Ascending aorta (tissue), 2 donors: ENCODE measurements at places on chromosomes 6 and 20.

DNA sequence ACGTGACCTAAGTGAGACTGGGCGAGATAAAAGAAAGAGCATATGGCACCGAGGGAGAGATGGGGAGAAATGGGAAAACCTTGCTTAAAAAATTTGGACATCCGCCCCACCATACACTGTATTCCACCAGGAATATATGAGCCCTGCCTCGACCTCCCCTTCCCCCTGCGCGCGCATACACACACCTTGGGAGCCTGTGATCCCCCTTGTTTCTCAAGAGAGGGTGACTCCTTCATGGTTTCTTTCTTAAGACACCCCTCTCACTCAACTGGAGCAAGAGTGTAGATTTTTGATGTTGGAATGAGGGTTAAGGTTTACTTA, 480 bp downstream of the ABCF1 start:
- DNase-seq, result no peak

DNA sequence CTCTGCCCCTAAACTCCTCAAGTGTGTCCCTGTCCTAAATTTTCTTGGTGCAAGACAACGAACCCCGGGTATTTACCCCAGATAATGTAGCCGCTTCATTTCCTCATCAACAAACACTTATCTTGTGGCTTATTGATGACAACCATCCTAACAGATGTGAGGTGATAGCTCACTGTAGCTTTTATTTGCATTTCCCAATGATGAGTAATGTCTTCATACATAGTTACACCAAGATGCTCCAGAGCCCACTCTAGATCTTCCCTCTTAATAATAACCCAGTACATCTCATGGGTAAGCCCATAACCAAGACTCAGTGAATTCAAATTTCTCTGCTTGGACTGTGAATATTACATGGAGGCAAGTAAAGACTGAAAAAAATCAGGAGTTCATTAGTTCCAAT, 48.2 kb upstream of the BEND6 start:
- DNase-seq, result no peak

DNA sequence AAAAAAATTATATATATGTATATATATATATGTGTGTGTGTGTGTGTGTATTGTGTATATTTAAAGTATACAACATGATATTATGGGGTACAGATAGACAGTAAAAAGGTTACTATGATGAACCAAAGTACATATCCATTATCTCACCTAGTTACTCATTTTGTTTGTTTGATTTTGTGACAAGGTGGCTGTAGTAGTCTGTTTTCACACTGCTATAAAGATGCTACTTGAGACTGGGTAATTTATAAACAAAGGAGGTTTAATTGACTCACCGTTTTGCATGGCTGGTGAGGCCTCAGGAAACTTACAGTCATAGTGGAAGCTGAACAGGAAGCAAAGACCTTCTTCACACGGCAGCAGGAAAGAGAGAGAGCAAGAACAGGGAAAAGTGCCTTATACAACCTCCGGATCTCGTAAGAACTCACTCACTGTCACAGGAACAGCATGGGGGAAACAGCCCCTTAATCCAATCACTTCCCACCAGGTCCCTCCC, 30.2 kb upstream of the DACT2 start:
- no peak for DNase-seq

DNA sequence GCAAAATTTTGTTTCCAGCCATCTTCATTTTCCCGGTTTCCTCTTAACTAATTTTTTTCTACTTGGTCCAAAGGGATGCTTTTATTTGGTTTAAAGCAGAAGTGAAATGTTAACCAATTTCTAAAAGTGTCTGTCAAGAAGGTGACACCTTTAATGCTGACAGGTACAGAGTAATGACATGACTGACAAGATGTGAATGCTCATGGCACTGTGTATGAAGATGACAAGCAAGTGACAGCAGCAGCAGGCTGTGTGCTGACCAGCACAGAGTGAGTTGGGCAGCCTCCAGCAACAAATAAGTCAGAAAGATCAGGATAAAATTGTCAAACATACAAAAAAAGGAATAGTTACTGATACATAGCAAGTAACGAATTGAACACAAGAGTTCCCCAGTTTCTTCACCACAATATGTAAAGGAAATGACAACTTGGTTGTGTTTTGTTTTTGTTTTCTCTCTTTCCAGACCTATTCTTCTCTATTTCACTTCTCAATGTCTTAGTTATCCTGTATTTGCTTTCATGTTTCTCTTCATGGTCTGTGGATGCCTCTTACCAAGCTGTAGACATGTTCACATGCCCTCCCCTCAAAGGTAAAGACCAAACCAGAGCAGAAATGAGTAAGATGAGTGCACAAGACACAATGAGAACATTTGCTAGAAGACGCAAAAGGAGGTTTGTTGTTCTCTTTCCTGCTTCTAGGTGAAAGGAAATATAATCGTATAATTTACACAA, 174.9 kb downstream of the FRK start:
- no peak for DNase-seq

DNA sequence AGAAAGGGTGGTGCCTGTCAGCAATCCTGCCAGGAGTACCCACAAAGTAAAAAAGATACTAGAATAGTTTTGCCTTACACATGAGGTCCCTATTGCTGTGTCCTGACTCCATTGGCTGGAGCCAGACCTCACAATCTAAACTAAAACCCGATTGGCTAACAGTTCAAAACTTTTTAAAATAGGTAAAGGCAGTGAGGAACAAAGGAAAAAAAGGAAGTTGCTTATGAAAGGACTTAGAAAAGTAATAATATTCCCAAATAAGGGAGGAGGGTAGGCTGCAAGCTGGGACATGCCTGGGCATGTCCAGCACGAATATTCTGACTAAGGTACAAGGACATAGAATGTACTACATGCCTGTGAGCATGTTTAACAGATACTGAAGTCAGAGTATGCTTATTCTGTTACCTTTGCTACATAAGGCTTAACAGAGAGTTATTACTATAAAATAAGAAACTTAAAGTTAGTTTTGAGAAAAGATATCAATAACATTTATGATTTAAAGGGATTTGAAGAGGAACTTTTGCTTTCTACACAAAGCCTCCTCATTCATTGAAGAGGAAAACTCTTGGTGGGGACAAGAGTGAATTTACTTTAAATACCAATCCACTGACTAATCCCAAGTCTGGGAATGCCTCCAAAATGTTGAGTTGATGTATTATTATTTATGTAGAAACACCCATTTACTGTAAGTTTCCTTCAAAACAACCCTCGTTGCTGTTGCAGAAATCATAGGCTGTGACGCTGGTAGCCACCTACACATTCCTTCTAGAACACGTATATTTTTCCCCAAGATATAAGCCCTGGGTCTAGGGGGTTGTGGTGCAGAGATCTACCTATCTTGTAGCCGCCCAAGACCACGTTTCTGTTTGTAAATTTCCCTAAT, 8.2 kb upstream of the MTHFD1L start:
- peak; percentile 76 for DNase-seq

- no peak for DNase-seq
These were observed 127.5 kb upstream of the STMND1 start for GRCh38 chr6:16974387-16974673.

GRCh38 chr6:153012856-153013255, 10.3 kb upstream of the MTRF1L start:
- no peak for DNase-seq

DNA sequence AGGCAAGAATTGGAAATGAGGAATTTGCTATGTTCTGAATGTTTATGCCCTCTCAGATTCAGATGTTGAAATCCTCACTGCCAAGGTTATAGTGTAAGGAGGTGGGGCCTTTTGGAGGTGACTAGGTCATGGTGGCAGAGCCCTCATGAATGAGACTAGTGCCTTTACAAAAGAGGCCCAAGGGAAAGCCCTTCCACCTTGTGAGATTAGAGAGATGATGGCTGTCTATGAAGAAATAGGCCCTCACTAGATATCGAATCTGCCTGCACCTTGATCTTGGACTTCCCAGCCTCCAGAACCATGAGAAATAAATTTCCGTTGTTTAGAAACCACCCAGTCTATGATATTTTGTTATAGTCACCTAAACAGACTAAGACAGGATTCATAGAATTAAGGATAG, 10.4 kb downstream of the ASIP start:
- no peak for DNase-seq

DNA sequence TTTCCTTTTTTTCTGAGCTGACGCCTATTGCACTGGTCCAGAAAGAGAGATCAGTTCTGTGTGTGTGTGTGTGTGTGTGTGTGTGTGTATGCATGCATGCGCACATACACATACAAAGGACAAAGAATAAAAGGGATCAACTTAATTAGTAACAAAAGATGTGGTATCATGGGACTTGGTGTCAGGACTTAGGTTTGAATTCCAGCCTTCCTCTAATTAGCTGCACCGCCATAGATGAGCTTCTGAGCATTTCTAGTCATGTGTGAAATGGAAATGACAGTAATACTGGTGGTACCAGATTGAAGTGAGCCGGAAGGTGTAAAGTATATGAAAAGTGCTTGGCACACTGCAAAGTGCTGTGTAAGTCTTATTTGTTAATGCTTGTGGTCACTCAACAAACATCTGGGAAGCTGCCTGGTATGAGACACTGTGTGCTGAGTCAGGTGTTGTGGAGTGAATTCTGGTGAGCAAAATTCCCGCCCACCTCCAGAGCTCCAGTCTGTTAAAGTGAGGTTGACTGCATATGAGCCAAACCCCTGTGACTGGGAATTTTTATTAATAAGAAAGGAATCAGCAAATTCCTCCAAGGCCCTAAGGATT, 12.4 kb downstream of the DAAM2 start:
- no peak for DNase-seq

GRCh38 chr6:30688569-30688968, 2.1 kb upstream of the PPP1R18 start:
- DNase-seq, result no peak

DNA sequence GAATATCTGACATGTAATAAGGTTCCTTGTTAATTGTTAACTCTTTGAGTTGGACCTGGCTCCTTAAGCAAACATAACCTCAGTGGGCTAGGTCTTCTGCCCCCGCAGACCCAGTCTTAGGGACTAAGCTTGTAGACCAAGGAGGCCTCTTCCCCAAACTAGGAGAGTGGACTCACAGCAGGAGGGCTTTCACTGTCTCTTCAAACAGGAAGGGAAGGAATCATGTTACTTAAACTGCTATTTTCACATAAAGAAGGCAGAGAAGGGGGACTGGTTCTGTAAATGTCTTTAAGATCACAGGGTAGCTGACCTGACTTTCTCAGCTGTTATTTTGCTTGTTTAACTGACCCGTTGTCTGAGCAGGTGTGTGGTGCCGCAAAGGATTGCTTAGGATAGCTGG, 34.9 kb upstream of the PRDM1 start:
- DNase-seq, result no peak

GRCh38 chr6:150596439-150596838, 3.2 kb upstream of the PLEKHG1 start:
- DNase-seq, result no peak
